Activated CD4-positive, CD25-positive, alpha-beta regulatory T cell treated with anti-CD3 and anti-CD28 coated beads, Interleukin-2, amount 50 U/mL, for 16 hours (primary cell): ENCODE measurements at places on chromosomes 3 and 15.
A peak's percentile ranks its signal among the peaks of the same experiment; 100 is the strongest.

GRCh38 chr15:84950570-84951111 is 31.0 kb upstream of the PDE8A start:
- DNase-seq, result no peak

DNA sequence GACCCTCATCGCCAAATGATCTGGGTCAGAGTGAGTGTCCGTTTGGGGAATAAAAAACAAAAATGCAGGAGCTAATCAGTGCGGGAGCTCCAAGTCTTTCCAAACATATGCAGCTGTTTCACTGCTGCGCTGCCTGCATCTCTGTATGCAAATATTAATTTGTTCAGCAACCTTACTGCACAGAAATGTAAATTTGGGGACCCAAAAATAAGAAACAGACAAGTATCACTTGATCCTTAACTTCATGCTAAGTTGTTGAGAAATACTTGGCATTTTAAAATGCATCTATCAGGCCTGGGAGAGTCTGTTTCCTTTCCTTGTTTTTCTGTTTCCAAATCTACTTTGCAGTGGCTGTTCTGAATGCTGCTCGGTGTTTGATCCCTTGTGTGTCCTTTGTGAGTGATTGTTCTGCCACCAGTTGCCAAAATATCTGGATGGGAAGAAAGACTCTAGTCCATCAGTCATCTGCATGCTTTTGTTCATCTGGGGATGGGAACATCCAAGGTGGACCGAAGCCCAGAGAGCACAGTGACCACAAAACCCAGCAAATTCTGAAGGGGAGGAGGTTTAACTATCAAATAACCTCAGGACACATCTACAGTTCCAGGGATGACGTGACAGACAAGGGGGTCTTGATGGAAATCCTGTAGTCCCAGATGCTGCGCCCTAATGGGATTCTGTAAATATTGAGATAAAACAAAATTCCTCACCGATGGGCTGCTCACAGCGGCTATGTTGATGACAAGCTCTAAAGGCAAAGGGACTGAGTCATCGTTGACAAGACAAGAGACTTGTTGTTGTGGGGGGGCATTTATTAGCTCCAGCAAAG is 199.5 kb upstream of the WNT5A start:
- DNase-seq, result no peak

GRCh38 chr15:78098131-78098755 is 5.9 kb downstream of the SH2D7 start:
- DNase-seq, result no peak

GRCh38 chr3:181757694-181758306 is 46.1 kb downstream of the SOX2 start:
- DNase-seq, result no peak

GRCh38 chr3:25655659-25656058 is 9.0 kb downstream of the TOP2B start:
- DNase-seq, result no peak

DNA sequence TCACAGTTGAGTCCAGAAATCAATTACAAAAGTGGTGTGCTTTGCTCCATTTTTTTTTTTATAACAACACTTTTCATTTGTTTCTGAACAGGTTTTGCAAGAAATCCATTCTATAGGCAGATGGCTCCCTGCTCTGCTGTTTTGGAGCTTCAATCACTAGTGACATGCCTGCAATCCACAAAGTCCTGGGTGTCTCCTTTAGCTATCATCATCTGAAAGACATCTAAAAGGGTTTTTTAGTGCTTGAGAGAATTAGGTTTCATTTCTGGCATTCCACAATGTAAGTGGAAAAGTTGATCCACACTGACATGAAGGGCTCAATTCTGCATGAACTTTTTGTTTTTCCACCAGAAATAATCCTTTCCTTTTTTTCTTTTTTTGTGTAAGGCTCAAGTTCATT is 24.0 kb upstream of the MEIS2 start:
- no peak for DNase-seq

DNA sequence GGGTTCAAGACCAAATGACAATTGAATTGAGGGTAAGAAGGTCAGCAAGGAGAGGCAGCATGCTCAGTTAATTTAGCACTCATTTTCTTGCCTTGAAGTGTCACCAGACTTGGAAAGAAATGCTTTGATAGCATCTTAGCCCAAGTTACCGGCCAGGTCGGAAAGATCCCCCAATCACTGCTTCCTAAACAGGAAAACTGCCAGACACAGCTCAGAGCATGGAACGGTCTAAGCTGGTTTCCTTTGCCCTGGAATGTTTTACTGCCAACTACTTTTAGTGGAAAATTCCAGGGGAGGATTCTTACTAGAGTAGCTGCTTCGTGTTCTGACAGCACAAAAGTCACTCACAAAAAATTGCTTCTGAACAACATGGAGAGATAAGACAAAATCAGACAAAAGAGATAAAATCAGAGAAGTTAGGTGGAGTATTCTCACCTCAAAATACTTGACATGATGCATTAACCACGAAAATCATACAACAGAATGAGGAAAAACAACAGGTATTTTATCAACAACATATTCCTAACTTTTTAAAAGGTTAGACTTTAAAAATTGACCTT is 65.5 kb downstream of the CCR4 start:
- no peak for DNase-seq

DNA sequence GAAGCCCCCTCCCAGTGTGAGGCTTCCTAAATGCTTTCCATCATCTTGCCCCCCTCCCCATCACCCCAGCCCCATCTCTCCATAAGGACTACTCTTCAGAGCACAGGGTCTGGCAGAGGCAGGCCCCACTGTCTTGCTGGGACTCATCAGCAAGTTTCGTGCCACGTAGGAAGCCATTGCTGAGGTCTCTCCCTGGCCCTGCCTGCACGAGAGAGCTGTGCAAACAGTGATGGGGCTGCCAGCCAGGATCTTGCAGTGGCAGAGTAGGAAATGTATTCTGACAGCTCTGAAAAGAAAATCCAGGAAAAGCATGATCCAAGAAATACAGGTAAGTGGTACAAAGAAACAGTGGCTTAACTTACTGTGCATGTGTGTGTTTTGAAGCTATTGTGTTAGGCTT is 22.6 kb downstream of the ISL2 start:
- DNase-seq, result no peak

DNA sequence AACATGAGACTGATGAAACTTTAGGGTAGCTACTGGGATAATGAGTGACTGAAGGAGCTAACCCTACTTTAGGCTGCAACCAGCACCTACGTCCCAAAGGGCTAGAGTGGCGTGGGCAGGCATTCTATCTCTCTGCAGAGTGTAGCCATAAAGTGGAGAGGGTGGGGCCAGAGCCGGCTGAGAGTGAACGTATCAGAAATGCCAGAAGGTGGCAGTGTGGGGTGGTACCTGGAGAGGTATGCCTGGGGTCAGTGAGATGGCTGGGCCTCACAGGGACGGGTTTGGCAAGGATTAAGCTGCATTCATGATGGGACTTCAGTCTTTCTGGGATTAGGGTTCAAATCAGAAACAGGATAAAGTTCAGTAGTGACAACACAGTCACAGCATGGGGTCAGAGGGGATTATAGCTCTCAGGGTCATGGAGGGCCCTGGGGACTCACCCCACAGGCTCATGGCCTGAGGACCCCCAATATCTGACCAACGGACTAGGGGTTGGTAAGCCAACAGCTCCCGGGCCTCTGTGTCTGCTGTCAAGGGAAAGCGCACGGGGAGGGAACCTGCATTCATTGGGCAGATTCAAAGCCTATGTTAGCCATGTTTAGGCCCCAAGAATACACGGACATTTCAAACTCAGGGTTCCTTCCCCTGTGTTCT is 86.5 kb upstream of the FOXB1 start:
- peak; percentile 41 for DNase-seq

GRCh38 chr15:37138591-37139215 is 38.4 kb upstream of the MEIS2 start:
- no peak for DNase-seq

DNA sequence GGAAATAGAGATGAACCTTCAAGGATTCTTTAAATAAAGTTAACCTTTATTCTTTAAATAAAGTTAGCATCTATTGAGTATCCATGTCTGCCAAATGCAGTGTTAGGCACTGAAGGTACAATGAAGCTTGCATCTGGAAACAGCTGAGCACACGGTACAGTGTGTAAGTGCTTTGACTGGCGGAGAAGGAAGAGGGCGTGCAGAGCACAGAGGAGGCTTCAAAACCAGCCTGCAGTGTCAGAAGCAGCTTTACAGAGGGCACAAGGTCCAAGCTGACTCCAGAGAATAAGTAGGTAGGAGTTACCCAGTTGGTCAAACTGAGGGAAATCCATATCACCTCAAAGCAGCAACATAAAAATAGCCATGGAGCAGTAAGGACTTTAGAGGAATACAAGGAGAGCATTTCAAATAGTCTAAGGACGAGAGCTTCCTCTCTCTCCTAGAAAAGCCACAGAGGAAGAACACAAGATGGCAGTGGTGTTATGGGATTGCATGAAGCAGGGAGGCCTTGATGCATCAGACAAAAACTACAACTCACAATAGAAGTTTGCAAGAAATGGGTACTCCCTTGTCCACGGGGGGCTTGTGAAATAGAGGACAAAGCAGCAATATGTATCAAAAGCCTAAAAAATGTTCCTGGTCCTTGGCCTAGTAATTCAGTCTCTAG is 60.3 kb upstream of the PPP2R3A start:
- DNase-seq, result no peak

- DNase-seq, result no peak
Observed at GRCh38 chr3:66948041-66948440, 50.1 kb upstream of the KBTBD8 start.

GRCh38 chr3:177106594-177106993 is 90.7 kb downstream of the TBL1XR1 start:
- DNase-seq, result no peak

- no peak for DNase-seq
Observed at GRCh38 chr3:26108846-26109489, 319.1 kb downstream of the OXSM start.

GRCh38 chr3:123104550-123104949 is 37.7 kb downstream of the PDIA5 start:
- no peak for DNase-seq

DNA sequence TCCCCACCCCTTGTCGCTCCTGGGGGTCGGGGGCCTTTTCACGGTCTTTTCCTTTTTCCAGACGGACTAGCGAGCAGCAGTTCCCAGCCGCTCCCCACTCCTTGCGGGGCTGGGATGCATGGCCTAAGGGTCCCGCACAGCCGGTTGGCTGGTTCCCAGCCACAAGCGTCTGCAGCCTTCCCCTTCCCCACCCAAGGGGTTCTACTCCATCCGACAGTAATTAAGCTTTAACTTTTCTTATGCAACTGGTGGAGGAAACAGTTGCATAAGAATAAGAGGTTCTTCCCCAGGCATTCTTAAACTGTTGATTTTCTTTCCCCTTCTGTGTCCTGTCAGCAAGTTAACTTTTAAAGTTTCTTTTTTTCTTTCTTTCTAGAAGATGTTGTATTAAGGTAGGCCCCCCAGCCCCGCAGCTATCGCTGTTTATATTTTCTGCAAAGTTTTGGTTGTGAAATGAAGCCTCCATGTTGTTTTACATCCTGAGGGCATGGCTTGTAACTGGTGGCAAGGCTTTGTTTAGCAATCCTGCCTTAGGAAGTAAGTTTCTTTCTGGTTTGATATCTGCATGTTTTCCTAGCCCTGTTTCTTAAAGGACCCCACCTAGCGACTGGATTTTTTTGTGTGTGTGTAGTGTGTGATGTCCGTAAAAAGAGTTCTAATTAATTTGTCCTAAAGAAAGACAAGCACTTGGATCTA is 207.5 kb downstream of the ZNF385D start:
- DNase-seq, result no peak
